ENCODE measurements at places on chromosomes 3 and 15.

DNA sequence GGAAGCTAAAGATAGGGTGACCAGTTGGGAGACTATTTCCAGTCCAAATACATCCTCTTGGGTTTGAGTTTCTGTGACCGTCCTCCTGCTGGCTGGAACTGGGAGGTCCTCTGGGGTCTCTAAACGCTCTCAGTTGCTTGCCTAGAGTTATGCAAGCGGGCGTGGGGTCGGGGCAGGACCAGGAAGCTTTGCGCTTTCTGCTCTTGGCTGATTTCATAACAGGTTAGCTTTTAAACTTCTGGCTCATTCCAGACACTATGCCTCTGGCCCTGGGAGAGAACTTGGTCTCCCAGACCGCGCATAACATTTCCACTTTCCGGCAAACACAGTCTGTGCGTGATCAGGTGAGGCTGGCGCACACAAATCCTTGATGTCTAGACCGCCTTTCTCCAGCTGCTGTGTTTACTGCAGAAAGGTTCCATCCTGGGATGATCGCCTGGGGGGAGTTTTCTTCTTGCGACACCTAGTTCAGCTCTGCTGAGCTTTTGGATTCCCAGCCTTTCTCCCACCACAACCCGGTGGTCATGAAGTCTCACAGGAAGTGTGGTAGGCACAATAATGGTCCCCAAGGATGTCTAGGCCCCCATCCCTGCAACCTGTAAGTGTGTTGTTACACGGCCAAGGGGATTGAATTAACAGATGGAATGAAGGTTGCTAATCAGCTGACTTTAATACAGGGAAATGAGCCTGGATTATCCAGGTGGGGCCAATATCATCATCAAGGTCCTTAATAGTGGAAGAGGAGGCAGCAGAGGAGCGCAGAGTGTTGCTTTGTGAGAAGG is 23.6 kb upstream of the CGNL1 start:
- no peak for DNase-seq

DNA sequence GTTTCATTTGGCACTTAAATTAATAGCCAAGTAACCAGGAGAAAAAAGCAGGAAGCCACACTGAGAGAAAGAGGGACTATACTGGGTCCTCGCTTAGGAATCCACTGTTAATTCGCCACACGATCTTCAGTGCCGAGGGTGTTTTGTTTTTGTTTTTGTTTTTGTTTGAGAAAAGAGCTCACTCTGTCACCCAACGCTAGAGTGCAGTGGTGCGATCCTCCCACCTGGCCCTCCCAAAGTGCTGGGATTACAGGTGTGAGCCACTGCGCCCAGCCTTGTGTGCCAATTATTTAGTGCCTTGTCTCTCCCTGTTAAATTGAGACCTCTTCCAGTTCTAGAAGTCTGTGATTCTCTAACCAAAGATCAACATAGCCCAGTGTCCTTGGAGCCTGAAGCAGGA is 53.8 kb upstream of the TPM1 start:
- DNase-seq: no peak

GRCh38 chr3:111998636-111999483 is at the start of gene TAGLN3:
Gene TAGLN3, plus strand, starts transcription at chr3:111998922. Its CDS starts 501 bp downstream, at chr3:111999423.
- DNase-seq: no peak

DNA sequence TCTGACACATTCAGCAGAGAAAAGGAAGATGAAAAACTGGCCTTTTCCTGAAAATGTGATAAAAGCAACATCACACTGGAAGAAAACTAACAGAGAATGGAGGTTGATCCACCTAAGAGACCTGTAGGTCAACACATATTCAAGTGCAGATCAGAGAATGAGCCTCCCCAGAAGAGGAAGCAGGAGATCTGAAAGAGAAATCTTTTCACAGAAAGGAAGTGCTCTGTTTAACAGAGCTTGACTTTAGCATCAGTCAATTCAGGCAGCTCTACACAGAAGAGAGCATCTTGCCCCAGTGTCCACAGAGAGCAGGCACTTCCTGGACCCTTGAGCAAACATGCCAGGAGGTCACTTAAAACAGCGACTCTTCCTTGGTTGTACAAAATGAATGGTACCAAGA is 655.4 kb upstream of the GBE1 start:
- DNase-seq: no peak

DNA sequence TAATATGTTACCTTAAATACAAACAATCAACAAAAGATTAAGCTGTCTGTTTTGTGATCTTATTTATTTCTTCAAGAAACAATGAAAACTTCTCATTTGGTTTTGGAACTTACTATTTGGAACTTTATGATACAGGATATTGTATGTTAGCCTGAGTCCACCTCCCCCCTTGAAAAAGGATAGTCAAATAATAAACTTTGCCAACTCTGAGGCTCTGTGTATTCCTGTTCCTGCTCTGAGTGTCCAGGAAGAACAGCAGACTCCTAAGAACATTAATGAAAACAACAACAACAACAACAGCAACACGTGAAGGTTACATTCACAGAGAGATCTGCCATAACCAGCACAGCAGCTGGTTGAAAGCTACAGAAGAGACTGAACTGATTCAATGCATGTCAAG is 108.1 kb upstream of the AADACL2 start:
- DNase-seq: no peak

- no peak for DNase-seq
Observed at GRCh38 chr15:40146037-40146436, 14.8 kb upstream of the BUB1B start.

DNA sequence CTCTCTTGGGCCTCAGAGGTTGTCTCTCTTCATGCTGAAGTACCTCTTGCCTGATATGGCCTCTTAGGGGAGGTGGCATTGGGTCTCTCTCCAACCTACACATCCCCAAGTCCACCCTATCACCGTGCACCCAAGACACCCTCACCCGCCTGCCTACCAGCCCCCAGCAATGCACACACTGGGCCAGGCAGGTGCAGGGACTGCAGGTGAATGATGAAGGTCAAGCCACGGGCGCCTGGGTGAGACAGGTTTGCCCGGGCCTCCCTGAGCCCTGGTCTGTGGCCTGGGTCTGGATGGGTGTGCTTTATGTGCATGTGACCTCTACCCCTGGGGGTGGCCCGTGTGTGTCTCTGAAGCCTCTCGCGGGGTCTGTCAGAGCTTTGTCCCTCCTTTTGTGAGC is 68.3 kb downstream of the WNT7A start:
- DNase-seq: no peak

- no peak for DNase-seq
Observed at GRCh38 chr3:14397531-14397930, 4.9 kb upstream of the SLC6A6 start.

DNA sequence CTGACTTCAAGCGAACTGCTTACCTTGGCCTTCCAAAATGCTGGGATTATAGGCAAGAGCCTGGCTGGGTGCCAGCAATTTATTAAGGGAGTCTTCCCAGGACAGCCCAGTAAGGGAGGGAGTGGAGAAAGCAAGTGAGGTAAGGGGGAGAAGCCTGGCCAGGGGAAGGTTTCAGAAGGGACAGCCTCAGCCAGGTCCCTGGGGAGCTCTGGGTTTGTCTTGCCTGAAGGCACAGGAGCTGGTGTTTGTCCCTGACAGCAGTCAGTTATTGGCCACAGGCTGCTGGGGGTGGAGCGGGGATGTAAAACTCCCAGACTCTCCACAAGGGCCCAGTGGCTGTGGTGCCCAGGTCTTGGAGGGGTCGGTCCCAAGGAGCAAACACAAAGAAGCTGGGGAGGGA is 33.0 kb upstream of the CDCP1 start:
- no peak for DNase-seq

- no peak for DNase-seq
Observed at GRCh38 chr15:75307778-75308390, 25.2 kb downstream of the GOLGA6D start.

GRCh38 chr15:65082303-65082953 is 5.9 kb downstream of the KBTBD13 start:
- DNase-seq: no peak

All from hematopoietic multipotent progenitor cell treated with erythropoietin and hydrocortisone succinate and interleukin-3 and kit ligand, for 17 days (in vitro differentiated cells).